ENCODE measurements at places on chromosomes 5 and 9.
A peak's percentile ranks its signal among the peaks of the same experiment; 100 is the strongest.

- no peak for DNase-seq
These were observed 51.7 kb downstream of the PSMB7 start for GRCh38 chr9:124363326-124364096.

- no peak for DNase-seq
These were observed 45.4 kb downstream of the JADE2 start for GRCh38 chr5:134570886-134571285.

- DNase-seq = no peak
These were observed 11.1 kb downstream of the MED27 start for GRCh38 chr9:132068605-132069004.

DNA sequence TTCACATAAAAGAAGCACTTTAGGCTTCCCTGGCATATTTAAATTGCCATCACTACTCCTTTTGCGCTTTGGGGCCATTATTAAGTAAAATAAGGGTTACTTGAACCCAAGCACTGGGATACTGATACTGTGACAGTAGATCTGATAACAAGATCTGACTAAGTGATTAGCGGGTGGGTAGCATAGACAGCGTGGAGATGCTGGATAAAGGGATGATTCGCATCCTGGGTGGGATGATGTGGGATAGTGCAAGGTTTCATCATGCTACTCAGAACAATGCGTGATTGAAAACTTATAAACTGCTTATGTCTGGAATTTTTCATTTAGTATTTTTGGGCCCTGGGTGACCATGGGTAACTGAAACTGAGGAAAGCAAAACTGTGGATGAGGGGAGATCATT lies 75.1 kb downstream of the PTTG1 start:
- no peak for DNase-seq

DNA sequence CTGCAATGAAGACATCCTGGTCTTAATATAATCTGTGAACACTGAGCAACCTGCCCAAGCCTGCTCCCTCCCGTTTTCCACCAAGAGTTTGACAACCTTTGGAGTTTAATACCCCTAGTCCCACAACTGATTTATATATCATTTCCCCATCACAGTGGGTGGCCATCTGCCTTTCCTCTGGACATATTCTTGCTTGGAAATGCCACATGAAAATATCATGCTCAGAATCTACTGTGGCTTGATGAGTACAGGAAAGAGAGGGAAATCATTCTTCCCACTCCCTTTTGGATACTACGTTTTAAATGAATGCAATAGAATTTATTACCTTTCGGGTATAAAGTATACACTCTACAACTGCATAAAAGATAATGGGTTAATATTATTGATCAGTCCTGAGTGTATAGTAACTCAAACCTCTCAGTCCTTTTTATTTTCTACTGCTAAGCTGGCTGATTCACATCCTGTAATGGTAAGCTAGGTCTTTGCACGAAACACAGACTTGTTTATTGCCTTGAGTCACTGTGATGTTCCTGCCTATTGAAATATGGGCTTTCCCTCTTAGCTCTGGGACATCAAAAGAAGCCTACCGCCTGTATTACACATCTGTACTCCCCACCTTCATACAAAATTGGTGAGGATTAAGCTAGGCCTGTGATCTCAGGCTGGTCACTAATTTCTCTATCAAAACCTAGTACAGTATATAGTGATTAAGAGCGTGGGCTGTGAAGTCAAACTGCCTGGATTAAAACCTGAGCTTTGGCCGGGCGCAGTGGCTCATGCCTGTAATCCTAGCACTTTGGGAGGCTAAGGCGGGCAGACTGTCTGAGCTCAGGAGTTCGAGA lies 67.6 kb upstream of the NR5A1 start:
- no peak for DNase-seq

- no peak for DNase-seq
These were observed 45.5 kb upstream of the SLC2A8 start for GRCh38 chr9:127351182-127352166.

DNA sequence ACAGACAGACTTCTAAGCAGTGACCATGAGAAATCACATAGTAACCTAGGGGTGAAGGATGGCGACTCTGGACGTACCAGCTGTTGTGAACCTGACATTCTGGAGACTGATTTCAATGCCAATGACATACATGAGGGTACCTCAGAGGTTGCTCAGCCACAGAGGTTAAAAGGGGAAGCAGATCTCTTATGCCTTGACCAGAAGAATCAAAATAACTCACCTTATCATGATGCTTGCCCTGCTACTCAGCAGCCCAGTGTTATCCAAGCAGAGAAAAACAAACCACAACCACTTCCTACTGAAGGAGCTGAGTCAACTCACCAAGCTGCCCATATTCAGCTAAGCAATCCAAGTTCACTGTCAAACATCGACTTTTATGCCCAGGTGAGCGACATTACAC lies 38.0 kb upstream of the CCDC152 start:
- no peak for DNase-seq

DNA sequence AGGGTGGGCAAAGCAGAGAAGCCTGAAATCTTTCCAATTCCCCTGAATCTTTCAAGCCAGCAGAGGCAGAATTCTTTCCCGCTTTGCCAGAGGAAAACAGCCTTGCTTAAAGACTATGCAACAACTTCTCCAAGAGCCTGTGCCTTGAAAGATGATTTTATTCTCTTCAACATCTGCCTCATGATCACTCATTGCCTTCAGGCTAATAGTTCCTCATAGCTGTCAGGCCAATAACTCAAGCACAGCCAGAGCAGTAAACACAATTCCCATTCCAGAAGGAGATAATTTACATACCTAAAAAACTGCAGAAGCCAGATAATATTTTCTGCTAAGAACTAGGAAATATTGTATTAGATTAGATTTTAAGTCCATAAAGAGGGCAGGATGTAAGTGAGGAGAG lies 92.3 kb upstream of the PUM3 start:
- no peak for DNase-seq

DNA sequence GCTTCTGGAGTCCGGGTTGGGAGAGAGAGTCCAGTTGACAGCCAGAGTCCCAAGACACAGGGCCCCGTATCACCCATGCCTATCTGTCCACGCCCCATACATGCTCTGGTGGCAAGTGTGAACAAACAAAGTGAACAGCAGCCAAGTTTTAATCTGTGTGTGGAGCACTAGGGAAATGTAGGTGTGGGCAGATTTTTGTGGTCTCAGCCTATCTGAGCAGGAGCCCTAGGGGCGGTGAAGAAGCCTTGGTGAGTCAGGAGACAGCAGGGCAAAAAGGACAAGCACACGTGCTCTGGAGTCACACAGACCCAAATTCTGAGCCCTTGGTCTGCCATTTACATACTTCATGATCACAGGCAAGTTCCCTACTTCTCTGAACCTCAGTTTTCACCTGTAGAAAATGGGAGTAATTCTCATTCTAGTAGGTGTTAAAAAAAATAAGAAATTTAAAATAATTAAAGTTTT lies 23.2 kb downstream of the EGR1 start:
- DNase-seq = no peak

DNA sequence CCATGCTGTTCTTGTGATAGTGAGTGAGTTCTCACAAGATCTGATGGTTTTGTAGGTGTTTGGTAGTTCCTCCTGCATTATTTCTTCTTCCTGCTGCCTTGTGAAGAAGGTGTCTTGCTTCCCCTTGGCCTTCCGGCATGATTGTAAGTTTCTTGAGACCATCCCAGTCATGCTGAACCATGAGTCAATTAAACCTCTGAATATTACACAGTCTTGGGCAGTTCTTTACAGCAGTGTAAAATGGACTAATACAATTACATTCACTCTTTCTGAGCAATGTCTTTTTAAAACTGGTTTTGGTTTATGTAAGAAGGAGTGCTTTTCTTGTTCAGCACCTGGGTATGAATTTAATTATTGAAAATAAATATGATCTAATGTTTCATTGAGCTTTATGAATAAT lies 50.7 kb upstream of the ARRDC3 start:
- no peak for DNase-seq

- DNase-seq = peak; percentile 45
These were observed 269.9 kb upstream of the PAPPA start for GRCh38 chr9:115883467-115884329.

DNA sequence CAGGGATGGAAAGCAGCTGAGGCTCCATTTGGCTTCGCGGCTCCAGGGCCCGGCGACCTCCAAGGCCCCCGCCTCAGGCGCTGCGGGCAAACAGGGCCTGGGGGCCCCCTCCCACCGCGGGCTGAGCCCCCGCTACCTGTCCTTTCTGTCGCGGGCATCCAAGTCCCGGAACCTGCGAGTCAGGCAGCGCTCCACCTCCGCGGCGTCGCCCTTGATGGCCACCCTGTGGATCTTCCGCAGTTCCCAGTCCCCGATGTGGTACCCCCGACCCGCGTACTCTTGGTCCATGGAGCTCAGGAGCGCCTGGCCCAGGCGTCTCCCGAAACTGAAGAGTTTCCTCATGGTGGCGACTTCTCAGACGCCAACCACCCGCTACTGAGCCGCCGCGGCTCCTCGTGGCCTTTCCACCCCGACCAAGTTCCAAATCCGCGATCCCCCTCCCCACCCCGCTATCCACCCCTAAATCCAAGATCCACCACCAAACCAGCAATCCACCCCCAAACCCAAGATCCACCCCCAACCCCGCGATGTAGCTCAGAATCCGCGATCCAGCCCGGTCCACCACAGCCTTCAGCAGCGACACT lies 86.5 kb upstream of the CCDC180 start:
- no peak for DNase-seq

DNA sequence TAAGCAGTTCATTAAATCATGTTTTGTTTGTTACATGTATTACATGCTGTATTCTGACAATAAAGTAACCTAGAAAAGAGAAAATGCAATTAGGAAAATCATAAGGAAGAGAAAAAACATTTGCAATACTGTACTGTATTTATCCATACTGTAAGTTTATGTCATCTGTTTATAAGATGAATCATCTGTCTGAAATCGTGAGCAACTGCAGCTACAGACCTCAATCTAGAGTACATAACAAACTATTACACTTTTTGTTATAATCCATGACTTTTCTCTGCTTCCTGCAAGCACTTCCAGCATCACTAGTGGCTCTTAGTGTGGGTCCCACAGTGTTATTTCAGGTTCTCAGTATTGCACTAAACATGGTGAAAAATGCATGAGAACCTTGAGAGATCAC lies 144.4 kb upstream of the NR4A3 start:
- no peak for DNase-seq
